ENCODE measurements at places on chromosomes 3 and 15. TPM values are rescaled to one million over a fixed set of nuclear protein-coding genes. Genes with fewer than 3 reads are reported as not detected.
A peak's percentile ranks its signal among the peaks of the same experiment; 100 is the strongest.

GRCh38 chr3:4270720-4271119 is 32.4 kb upstream of the SETMAR start:
- H3K27ac ChIP-seq: no peak overlapping the region
- H3K4me1 ChIP-seq: no peaks in the 10 kb centered on the region
- DNase-seq: no peak

GRCh38 chr15:35308802-35309201 is 223.7 kb upstream of the NANOGP8 start:
- H3K27ac ChIP-seq: no peak overlapping the region
- H3K4me1 ChIP-seq: peaks cover 21% of the 10 kb centered on the region
- no peak overlapping the region for H3K4me3 ChIP-seq

GRCh38 chr15:74709011-74709410 is 13.2 kb upstream of the EDC3 start:
- H3K27me3 ChIP-seq: no peaks in the 10 kb centered on the region
- no peaks in the 10 kb centered on the region for H3K36me3 ChIP-seq
- DNase-seq: no peak
- no peak overlapping the region for H3K27ac ChIP-seq
- no peak overlapping the region for H3K4me3 ChIP-seq

The RNU5B-1 gene
- not detected for total RNA-seq

GRCh38 chr15:74245342-74245931 is 9.3 kb downstream of the CCDC33 start:
- peaks cover 15% of the 10 kb centered on the region for H3K4me1 ChIP-seq
- no peak overlapping the region for H3K27ac ChIP-seq
- DNase-seq: no peak
- H3K27me3 ChIP-seq: peaks cover 9% of the 10 kb centered on the region
- no peak overlapping the region for H3K4me3 ChIP-seq

The UNC13C gene
- total RNA-seq: 3.0 TPM

DNA sequence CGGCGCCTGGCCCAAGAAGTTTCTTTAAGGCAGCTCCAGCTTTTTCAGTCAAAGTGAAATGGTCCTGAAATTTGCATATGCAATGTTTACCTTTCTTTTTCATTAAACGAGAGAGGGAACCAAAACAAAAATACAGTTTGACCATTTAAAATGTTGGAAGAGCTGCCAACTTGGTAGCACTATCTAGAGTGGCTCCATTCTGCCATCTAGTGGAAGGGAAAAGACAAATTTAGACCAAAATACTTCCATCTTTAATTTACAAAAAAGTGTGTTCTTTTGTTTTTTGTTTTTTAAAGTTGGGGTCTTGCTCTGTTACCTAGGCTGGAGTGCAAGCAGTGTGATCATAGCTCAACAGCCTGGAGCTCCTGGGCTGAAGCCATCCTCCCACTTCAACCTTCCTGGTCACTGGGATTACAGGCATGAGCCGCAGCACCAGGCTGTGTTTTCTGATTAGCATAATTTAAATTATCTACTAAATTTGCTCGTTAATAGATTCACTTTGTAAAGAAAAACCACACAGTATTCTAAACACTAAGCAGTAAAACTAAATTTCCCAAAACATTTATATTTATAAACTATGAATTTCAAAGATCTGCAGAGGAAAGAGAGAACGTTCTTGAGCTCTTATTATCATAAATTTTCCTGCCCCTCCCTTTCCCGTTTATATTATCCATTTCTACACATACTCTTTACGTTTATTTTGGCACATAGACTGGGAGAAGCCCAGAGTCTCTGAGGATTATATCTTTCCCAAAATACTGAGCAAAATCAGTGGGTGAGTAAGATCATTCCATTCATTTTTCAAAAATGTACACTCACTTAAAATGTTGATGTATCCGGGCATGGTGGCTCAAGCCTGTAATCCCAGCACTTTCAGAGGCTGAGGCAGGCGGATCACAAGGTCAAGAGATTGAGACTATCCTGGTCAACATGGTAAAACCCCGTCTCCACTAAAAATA is 15.4 kb upstream of the RFC4 start:
- no peaks in the 10 kb centered on the region for H3K36me3 ChIP-seq
- no peak overlapping the region for H3K4me3 ChIP-seq
- peaks cover 5% of the 10 kb centered on the region for H3K4me1 ChIP-seq
- peaks cover 26% of the 10 kb centered on the region for H3K27me3 ChIP-seq
- H3K27ac ChIP-seq: no peak overlapping the region

- DNase-seq: no peak
- H3K36me3 ChIP-seq: no peaks in the 10 kb centered on the region
- H3K27me3 ChIP-seq: no peaks in the 10 kb centered on the region
- no peak overlapping the region for H3K4me3 ChIP-seq
- H3K4me1 ChIP-seq: no peaks in the 10 kb centered on the region
Observed at GRCh38 chr3:102511639-102512038, 76.8 kb downstream of the ZPLD1 start.

The MB21D2 gene
- 3.2 TPM for total RNA-seq

DNA sequence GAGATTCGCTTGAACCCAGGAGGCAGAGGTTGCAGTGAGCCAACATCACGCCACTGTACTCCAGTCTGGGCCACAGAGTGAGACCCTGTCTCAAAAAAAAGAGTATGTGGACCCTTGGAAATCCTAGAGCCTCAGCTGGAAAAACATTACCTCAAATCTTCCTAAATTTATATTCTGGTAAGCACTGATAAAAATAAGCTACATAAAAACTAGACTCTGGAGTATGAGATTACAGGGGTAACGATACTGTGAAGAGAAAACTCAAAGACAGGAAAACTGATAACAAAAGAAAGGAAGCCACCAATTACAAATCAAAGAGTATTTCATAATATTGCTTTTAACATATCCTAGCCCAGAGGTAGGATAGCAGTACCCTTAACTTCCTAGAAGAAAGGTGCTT is 30.3 kb downstream of the SETD2 start:
- no peaks in the 10 kb centered on the region for H3K27me3 ChIP-seq
- H3K36me3 ChIP-seq: no peaks in the 10 kb centered on the region
- peaks cover 23% of the 10 kb centered on the region for H3K4me1 ChIP-seq

DNA sequence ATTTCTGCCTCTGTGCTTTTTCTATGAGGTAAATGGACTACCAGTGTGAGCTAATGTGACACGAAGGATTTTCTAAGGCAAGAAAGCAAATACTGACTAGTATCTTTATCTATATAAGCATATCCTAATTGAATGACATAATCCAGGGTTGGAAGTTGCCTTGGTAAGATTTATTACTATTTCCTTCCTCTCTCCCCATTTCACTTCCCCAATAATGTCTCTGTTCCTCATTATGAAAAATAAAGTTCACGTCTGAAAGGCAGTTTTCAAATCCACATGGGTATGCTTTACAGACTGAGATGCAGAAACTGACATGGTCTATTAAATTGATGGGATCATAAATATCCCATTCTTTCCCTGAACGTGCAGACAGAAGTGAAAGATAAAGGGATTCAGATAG is 86.0 kb downstream of the DTWD1 start:
- H3K27ac ChIP-seq: no peak overlapping the region
- DNase-seq: no peak
- no peaks in the 10 kb centered on the region for H3K27me3 ChIP-seq
- no peaks in the 10 kb centered on the region for H3K36me3 ChIP-seq

The PLSCR2 gene
- not detected for total RNA-seq

DNA sequence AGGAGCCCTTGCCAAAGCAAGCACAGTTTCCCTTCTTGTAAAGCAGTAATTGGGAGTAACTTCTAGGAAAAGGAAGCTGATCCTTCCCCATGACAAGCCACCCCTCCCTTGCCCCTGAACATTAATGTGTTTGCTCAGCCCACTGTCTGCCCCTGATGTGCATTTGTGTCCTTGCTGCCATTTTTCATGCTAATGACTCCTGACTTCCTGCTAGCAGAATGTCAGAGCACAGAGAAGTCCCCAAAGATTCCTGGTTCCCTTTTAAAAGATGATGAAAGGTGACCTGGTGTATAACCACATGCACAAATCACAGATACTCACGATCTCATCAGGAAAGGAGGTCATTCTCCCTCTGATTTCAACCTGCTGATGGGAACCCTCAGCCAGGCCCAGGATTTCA is 44.2 kb upstream of the WNT5A start:
- no peaks in the 10 kb centered on the region for H3K36me3 ChIP-seq
- no peaks in the 10 kb centered on the region for H3K4me1 ChIP-seq
- no peak for DNase-seq
- H3K27ac ChIP-seq: no peak overlapping the region
- H3K4me3 ChIP-seq: no peak overlapping the region

The SGO1 gene
- not detected for total RNA-seq

GRCh38 chr3:141379250-141379966 is 11.1 kb downstream of the ZBTB38 start:
- no peak overlapping the region for H3K27ac ChIP-seq
- H3K36me3 ChIP-seq: peaks cover 13% of the 10 kb centered on the region
- no peak for DNase-seq
- no peaks in the 10 kb centered on the region for H3K4me1 ChIP-seq

- DNase-seq: no peak
- H3K4me1 ChIP-seq: no peaks in the 10 kb centered on the region
- H3K27me3 ChIP-seq: no peaks in the 10 kb centered on the region
- no peaks in the 10 kb centered on the region for H3K36me3 ChIP-seq
Observed at GRCh38 chr15:95018888-95019545, 787.7 kb downstream of the MCTP2 start.

The MAPKBP1 gene
- 4.7 TPM for total RNA-seq

GRCh38 chr3:141123677-141124410 is 72.7 kb downstream of the SPSB4 start:
- no peaks in the 10 kb centered on the region for H3K36me3 ChIP-seq
- no peaks in the 10 kb centered on the region for H3K27me3 ChIP-seq
- peaks cover 12% of the 10 kb centered on the region for H3K4me1 ChIP-seq
- no peak overlapping the region for H3K27ac ChIP-seq
- DNase-seq: peak; percentile 46

DNA sequence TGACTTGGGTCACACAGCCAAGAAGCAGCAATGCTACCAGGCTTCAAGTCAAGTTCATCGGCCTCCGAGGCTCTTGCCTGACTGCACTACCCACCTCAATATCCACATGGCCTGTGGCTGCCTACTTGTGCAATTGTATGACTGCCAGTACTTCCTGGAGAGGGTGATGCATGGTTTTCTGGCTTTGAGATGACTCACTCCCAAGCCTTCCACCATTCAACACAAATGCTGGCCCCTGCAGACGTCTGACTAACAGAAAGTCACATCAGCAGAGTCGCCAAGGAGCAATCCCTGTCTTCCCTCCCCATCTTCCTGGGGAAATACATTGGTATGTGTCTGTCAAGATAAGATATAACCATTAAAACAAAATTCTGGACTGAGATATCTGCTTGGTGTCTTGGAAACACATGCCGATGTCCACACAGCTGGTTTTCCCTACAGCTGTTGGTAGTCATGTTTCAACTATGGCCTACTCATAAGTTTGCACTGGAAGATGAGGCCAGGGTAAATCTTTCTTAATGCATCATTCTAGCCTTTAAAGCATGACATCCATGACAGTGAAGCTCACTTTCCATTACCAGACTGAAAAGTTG is 79.6 kb upstream of the SPATA12 start:
- peak; percentile 21 for DNase-seq
- H3K36me3 ChIP-seq: no peaks in the 10 kb centered on the region
- H3K4me3 ChIP-seq: no peak overlapping the region
- H3K27ac ChIP-seq: no peak overlapping the region
- no peaks in the 10 kb centered on the region for H3K27me3 ChIP-seq
- H3K4me1 ChIP-seq: no peaks in the 10 kb centered on the region

GRCh38 chr3:197554196-197554561 is 1.6 kb downstream of the BDH1 start:
- H3K27me3 ChIP-seq: peaks cover 11% of the 10 kb centered on the region
- peak overlapping the region; percentile 70 for H3K4me3 ChIP-seq
- peaks cover 8% of the 10 kb centered on the region for H3K4me1 ChIP-seq
- no peak for DNase-seq
- peak overlapping the region; percentile 97 for H3K27ac ChIP-seq
- no peaks in the 10 kb centered on the region for H3K36me3 ChIP-seq

The CPNE9 gene
- total RNA-seq: not detected

- DNase-seq: peak; percentile 80
- no peak overlapping the region for H3K4me3 ChIP-seq
- no peaks in the 10 kb centered on the region for H3K4me1 ChIP-seq
- no peaks in the 10 kb centered on the region for H3K36me3 ChIP-seq
Observed at GRCh38 chr15:81312790-81313543, 11.0 kb downstream of the STARD5 start.

- H3K4me3 ChIP-seq: no peak overlapping the region
- H3K36me3 ChIP-seq: no peaks in the 10 kb centered on the region
- no peak overlapping the region for H3K27ac ChIP-seq
Observed at GRCh38 chr3:32646761-32647160, 38.2 kb upstream of the CNOT10 start.

The PROK2 gene
- total RNA-seq: not detected

GRCh38 chr3:1355691-1356090 is 262.9 kb downstream of the CNTN6 start:
- DNase-seq: no peak
- no peaks in the 10 kb centered on the region for H3K36me3 ChIP-seq
- no peaks in the 10 kb centered on the region for H3K4me1 ChIP-seq

The MAGEF1 gene
- total RNA-seq: 9.5 TPM

The LRRC28 gene
- 33.8 TPM for total RNA-seq

GRCh38 chr15:72421484-72421883 is 23.4 kb downstream of the TMEM202 start:
- no peaks in the 10 kb centered on the region for H3K27me3 ChIP-seq
- H3K36me3 ChIP-seq: no peaks in the 10 kb centered on the region
- no peak overlapping the region for H3K27ac ChIP-seq
- no peak overlapping the region for H3K4me3 ChIP-seq

- peak; percentile 63 for DNase-seq
- peak overlapping the region; percentile 76 for H3K4me3 ChIP-seq
- H3K36me3 ChIP-seq: no peaks in the 10 kb centered on the region
- H3K4me1 ChIP-seq: peaks cover 16% of the 10 kb centered on the region
- no peaks in the 10 kb centered on the region for H3K27me3 ChIP-seq
- peak overlapping the region; percentile 87 for H3K27ac ChIP-seq
Observed at GRCh38 chr3:159765030-159765859, 223.4 kb upstream of the IL12A start.

The ROPN1B gene
- total RNA-seq: 0.66 TPM
